Naive B cell (primary cell): ENCODE measurements at places on chromosomes 4 and X.

- no peak for DNase-seq
These were observed 228.4 kb upstream of the ZFP42 start for GRCh38 chr4:187767158-187767557.

DNA sequence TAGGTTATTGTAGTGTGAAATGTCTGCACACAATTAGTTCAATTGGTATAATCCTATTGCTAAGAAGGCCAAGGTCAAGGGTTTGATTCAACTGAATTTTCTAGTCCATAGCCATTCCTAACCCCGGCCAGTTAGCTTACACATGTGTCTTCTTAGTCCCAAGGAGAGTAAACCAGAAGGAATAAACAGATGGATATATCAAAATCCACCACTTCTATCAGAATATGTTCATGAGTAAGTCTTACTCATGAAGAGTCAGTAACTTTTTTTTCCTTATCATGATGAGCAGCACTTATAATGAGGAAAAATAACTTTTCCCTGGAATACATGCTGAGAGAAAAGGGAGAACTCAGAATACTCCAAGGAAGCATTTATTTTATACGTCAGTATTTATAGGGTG lies 9.5 kb downstream of the HHIP start:
- no peak for DNase-seq

DNA sequence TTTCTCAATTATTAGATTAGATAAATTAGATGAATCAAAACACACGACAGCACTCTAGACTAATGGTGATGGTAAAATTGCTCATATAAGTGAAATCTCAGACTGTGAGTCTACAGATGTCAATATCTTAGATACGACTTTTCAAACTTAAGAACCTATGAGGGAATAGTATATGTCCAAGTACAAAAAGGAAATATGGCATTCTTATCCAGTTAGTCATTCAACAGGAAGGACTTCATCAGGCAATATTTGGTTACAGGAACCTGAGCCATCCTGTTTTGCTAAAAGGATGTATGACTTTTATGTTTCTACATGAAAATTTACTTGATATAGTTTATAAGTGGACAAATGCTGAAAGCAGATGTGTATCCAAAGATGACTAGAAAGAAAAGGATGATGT lies 107.0 kb downstream of the CT47B1 start:
- DNase-seq, result no peak

DNA sequence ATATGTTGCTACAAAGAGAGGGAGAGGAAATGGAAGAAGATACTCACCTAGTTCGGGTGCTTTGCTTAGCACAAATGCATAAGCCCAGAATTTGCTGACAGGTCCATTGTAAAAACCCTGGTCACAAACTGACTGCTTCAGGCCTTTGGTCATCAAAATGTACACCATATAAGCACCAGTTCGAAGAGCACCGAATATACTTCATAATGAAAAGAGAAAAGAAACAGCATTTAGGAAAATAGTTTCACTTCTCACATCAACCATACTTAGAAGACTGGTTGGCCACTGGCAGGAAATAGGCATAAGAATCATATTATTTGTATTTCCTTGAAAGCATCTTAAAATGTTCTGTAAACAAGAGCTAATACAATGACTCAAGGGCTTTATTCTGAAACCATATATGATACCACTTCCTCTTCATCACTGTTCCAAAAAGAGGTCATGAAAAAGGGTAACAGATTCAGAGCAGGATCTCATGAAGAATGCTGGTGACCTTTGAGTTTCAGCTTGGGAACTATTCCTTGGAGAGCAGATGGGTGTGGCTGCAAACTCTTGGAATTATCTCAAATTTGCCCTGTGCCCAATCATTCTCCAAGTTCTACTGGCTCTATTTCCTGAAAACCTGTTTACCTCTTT lies 138.7 kb downstream of the ELOVL6 start:
- no peak for DNase-seq

DNA sequence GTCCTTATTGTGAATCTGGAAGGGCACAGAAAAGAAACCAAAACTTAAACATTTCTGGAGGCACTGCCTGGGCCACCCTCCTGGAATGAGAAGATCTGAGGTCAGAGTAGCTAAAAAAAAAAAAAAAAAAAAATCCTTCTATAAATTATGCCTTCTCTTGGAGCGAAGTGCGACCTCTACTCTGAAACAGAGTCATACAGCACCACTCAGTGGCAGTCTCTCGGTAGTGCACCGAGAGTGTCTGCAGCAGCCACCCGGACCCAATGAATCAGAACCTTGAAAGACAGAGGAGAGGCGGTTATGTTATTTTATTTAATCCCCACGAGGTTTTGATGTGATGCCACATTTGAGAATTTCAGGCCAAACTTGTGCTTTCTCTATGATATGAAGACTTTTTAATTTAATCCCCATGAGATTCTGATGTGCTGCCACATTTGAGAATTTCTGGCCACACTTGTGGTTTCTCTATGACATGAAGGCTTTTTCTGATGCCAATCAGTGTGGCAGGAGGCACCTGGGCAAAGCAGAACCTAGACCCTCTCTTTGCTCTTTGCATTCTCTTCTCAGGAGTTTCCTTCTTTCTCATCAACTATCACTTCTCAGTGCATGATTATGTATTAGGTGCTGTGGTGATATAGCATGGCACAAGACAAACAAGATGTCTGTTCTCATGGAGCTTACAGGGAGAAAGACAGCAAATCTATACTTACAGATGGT lies 5.6 kb upstream of the CT47C1 start:
- DNase-seq, result peak; percentile 31

DNA sequence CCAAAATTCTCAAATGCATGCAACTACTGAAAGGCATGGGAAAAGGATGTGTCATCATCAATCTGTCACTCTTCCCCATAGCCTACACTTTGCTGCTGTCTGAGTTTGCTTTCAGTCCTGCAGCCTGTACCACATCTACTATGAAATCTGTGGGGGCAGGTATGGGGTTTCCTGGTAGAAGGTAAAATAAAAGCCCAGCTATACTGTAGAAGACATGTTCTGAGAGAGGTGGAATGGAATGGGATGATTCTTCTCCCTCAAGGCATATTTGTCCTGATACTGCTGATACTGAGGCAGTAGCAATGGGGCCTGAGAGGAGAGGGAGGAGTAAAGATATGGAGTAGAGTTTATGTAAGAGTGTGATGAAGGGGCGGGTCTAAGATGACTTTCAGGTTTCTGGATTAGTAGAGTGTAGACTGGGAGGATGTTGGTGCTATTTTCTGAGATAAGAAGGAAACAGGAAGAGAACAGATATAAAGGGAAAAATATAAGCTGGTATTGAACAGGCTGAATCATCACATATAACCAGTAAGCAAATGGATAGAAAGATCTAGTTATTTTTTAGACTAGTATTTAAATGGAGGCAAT lies 38.7 kb upstream of the GYPA start:
- DNase-seq, result no peak

GRCh38 chr4:104912518-104912917 lies 234.2 kb upstream of the TET2 start:
- DNase-seq, result no peak

- DNase-seq, result no peak
These were observed 1.1 kb upstream of the MRPL1 start for GRCh38 chr4:77861495-77861894.

DNA sequence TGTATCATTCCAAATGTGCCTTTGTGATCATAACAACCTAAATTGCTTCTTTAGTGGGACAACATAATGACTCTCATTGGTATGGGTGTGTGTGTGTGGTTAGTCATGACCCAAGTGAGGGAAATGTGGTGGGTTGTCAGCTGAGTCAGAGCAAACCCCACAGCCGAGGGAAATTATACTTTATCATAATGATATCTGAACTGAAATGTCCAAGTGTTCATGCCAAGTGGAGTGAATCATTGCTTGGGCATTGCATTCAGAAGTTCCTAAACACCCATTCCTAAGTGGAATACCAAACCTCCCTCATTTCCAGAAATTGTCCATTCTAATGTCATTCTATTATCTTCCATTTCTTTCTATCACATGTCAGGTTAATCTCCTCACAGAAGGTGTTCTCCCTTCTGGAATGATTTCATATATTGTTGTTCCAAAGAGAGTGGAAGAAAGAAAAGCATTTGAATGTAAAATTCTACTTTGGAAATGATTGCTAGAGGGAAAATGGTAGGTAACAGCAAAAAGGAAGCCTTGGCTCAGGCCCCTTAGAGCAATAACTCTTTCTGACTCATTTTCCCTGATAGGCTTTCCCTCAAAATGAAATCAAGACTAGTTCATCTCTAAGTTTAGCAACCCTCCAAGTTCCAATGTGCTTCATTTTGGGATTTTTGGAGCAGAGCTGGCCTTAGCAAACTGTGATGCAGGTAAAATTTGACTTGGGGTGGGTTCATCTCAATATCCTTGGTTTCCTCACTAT lies 230.7 kb upstream of the KCNIP4 start:
- DNase-seq, result no peak

GRCh38 chrX:73563738-73564068 lies 706 bp downstream of the CHIC1 start:
- no peak for DNase-seq

DNA sequence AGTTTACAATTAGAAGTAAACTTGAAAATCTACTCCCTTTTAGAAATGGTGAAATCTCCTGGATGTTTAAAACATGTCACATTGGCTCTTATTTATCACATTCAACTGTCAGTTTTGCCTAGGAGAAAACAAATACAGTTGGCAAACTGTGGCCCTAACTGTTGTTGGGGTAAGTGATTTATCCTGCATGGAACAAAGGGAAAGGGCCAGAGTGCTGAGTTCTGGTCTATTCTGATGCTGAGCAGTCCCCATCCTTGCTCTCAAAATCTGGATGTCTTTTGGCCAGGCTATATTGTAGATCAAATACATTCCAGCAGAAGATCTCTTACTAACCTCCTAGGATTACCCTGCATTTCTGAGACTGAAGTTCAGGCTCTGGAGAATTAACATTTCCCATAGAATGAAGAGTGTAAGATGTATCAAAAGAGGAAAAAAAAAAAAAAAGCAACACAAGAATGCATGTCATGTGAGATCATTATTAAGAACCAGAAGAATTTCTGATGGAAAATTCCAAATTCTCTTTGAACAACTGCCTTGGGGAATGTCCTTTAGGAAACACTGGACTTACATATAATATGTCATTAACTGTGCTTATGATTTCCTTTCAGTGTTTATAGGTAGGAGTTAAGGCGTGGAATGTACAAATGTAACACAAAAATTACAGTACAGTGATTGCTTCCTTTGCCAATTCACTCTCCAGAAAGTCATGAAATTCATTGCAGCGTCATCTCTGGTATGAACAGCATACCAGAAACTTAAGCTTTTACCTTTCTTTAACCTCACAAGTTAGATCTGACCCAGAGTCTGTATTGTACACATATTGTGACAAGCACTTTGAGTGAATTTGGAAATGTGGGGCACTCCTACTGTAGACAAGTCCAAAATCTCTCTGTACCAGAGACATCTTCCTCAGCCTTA lies 1012.5 kb upstream of the LCORL start:
- no peak for DNase-seq

- DNase-seq, result no peak
These were observed 351.6 kb downstream of the PCDH7 start for GRCh38 chr4:31071508-31072486.

DNA sequence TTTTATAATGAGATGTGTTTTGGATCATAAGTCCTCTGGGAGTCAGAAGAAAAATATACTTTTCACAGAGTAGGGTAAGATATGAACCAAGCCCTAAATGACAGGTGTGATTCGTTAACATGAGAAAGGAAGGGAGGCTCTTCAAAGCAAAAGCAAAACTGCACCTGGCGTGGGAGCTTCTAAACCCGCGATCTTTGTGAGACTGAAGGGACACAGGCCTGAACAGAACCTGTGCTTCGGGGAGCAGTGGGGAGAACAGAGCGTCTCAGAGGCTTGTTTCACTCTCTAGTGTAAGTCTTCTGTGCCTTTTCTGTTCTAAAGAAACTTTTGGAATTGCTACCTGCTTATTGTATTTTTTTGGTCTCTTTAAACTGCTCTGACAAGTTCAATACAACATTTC lies 30.2 kb upstream of the CYP4V2 start:
- DNase-seq, result no peak
